ENCODE measurements at places on chromosomes 12 and 14.

DNA sequence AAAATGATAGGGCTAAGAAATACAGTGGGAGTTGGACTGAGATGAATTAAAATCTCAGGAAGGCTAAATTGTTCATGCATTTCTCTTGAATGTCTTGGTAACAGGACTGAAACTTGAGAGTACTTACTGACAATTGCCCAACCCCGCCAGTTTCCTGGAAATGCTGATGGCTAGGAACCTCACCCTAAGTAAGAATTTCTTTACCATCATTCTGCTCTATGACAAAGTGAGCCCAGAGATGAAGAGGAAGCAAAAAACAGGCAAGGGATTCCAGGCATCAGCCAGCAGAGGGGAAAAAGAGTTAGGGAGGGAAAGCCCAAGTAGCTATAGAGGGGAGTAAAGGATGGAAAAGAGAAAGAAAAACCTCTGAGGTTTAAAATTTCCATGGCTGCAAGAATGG is 397.7 kb downstream of the MDGA2 start:
- H3K4me1 ChIP-seq = no peaks in the 10 kb centered on the region
- no peak overlapping the region for H3K27ac ChIP-seq
- no peaks in the 10 kb centered on the region for H3K27me3 ChIP-seq
- no peak overlapping the region for H3K4me3 ChIP-seq

- no peak overlapping the region for H3K4me3 ChIP-seq
- H3K27me3 ChIP-seq = no peaks in the 10 kb centered on the region
- H3K4me1 ChIP-seq = peaks cover 26% of the 10 kb centered on the region
- no peaks in the 10 kb centered on the region for H3K36me3 ChIP-seq
- H3K27ac ChIP-seq = no peak overlapping the region
These were observed 5.5 kb upstream of the ZNF740 start for GRCh38 chr12:53174881-53175491.

DNA sequence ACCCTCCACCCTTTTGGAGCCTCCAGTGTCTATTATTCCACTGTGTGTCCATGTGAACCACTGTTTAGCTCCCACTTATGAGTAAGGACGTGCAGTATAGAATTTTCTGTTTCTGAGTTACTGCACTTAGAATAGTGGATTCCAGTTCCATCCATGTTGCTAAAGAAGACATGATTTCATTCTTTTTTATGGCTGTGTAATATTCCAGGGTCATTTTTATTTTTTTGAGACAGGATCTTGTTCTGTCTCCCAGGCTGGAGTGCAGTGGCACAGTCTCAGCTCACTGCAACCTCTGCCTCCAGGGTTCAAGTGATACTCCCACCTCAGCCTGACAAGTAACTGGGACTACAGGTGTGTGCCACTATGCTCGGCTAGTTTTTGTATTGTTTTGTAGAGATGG is 31.6 kb downstream of the EML1 start:
- no peak for DNase-seq
- no peak overlapping the region for H3K4me3 ChIP-seq
- H3K4me1 ChIP-seq = peaks cover 8% of the 10 kb centered on the region
- peaks cover 45% of the 10 kb centered on the region for H3K27me3 ChIP-seq
- H3K27ac ChIP-seq = no peak overlapping the region
- no peaks in the 10 kb centered on the region for H3K36me3 ChIP-seq

GRCh38 chr14:92471919-92472318 is 41.7 kb upstream of the RIN3 start:
- H3K36me3 ChIP-seq = peaks cover 5% of the 10 kb centered on the region
- no peak overlapping the region for H3K27ac ChIP-seq
- H3K4me3 ChIP-seq = no peak overlapping the region
- DNase-seq = peak; percentile 34

- DNase-seq = no peak
- H3K4me3 ChIP-seq = no peak overlapping the region
- peaks cover 9% of the 10 kb centered on the region for H3K4me1 ChIP-seq
- H3K36me3 ChIP-seq = no peaks in the 10 kb centered on the region
- H3K27ac ChIP-seq = no peak overlapping the region
- peaks cover 21% of the 10 kb centered on the region for H3K27me3 ChIP-seq
These were observed 37.2 kb downstream of the DPF3 start for GRCh38 chr14:72856530-72857266.

Measured in activated CD8-positive, alpha-beta memory T cell treated with anti-CD3 and anti-CD28 coated beads, Interleukin-2, amount 10 ng/mL, durations not matched to agents 7 days and 5 days (primary cell).